ENCODE measurements at places on chromosomes 6 and 20.

DNA sequence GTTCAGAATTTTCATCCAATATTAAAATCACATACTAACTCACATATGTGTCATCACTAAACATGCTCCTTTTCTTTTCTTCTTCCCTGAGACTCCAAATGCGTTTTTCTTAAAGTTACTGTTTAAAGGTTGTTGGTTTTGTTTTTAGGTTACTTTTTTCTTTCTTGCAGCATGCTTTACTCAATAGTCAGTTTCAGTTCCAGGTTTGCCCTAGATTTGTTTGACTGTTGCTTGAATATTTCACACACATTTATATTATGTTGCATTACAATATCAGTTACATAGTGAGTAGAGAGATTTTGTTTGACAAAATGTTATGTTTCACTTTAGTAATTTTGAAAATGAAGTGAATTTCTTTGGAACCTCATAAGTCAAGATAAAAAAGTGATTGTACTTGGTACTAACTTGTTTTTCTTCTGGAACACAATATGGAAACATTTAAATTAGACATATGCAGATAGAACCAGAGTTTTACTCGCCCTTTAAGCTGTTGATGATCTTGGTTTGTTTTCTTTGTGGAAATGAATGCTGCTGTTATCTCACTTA, 27.3 kb downstream of the FNDC1 start:
- no peak for DNase-seq

DNA sequence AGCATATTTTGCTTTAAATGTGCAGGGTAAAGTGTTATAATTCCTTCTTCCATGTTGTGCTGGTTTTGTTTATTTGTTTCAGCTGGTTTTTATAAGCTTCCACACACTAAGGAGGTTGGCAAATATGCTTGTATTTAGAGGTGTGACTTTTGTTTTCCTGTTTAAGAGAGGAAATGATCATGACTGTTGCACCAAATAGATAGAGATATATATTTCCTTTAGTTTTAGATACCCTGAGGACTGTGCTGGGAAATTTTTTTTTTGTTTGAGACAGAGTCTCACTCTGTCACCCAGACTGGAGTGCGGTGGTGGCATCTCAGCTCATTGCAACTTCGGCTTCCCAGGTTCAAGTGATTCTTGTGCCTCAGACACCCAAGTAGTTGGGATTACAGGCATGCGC, 5.8 kb downstream of the TBPL1 start:
- no peak for DNase-seq

DNA sequence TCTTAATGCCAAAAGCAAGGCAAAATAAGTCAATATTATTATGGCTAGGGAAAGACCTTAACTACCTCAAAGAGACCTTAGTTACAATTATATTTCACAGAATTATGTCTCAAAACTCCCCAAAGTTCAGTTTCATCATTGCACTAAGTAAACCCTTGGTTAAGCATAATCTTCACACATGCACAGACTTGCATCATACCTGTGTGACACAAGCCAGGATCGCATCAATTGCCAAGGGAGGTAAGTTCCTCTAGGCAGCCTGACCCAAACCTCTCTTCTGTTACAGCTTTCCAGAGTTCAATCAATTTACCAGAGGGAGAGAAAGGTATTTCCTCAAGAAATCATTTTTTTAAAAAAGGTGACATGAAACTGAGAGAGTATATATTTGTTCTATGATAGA, 31.9 kb upstream of the PRSS35 start:
- no peak for DNase-seq

DNA sequence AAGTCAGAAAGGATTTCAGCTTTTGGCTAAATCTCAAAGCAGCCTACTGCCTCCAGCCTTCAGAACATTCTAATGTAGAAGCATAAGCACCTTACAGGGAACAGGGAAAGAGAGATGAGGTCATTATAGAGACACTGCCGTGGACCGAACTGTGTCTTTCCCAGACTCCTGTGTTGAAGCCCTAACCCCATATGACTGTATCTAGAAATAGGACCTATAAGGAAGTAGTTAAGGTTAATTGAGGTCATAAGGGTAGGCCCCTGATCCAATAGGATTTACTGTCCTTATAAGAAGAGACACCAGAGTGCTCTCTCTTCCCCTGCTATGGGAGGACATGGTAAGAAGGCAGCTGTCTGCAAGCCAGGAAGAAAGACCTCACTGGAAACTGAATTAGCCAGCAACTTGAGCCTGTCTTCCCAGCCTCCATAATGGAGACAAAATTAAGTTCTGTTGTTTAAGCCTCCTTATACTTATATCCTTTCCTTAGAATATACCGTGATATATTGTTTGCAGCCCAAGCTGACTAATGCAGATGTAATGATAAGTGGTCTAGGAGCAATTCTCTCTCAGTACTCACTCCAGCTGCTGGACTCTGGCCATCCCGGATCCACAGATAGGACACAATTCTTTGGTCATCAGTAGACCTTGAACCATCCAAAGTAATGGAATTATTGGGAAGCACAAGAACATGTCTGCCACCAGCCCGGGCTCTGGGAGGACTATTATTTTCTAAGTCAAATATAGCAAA, 71.4 kb downstream of the ALDH5A1 start:
- no peak for DNase-seq

DNA sequence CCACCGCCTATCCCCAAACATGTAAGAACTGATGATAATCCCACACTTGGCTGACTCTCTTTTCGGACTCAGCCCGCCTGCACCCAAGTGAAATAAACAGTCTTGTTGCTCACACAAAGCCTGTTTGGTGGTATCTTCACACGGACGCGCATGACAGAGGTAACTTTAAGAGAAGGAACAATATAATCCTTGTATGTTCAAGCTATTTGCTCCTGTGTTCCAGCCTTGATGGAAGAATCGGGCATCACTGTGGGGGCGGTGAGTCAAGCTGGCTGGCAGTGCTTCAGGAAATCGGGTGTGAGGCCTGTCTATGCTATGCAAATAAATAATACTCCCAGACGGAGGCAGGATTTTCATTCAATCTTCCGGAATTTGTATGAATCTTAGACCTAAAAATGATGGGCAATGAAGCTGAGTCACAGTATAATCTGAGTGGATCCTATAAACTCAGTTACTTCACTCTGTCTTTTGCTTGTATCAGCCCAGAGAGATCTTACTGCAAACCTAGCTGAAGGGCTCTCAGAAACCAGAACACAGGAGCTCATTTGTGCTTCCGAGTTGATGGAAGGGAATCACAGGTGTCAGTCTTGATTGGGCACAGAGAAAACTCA, 45.2 kb upstream of the NT5E start:
- no peak for DNase-seq

DNA sequence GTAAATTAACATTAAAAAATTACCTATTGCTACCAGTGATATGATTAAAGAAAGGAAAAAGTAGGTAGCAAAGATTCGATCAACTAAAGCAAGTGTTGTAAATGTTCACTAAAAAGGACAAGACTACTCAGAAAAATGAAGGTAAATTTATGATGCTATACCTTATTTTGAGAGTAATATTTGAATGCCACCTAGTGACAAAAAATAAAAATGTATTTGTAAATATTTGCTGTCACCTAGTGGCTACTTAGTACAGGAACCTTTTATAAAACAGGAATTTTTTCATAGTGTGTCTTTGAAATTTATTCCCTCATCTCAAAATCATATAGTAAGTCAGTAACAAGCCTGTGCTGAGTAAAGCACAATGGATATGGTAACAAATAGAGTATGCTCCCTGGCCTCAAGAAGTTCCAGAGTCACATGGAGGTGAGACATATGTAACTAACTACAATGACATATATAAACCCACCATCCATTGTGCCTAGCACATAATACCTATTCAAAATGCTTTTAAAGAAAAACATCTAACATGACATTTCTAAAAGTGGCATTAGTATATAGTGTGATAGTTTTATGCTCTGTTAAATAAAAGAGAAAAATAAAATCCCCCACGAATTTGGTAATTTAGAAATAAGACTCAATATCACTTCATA, 193.1 kb upstream of the SIM1 start:
- DNase-seq: no peak

DNA sequence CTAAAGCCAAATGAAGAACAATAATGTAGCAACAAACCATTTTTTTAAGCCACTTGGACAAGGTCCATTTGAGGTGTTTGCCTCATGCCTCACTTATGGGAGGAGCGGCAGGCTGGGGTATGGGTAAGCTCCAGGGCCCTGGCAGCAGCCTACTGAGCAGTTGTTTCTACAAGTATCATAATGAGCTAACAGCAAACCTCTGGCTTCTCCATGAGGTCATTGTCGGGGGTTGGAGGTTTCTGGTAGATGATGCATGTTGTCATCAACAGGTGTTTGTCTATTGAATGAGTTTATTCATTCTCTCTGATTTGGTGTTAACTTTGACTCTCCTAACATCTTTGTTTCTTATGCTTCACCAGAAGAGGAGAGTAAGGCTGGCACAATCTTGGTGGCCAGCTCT, 150.7 kb downstream of the TBC1D7 start:
- DNase-seq: no peak

DNA sequence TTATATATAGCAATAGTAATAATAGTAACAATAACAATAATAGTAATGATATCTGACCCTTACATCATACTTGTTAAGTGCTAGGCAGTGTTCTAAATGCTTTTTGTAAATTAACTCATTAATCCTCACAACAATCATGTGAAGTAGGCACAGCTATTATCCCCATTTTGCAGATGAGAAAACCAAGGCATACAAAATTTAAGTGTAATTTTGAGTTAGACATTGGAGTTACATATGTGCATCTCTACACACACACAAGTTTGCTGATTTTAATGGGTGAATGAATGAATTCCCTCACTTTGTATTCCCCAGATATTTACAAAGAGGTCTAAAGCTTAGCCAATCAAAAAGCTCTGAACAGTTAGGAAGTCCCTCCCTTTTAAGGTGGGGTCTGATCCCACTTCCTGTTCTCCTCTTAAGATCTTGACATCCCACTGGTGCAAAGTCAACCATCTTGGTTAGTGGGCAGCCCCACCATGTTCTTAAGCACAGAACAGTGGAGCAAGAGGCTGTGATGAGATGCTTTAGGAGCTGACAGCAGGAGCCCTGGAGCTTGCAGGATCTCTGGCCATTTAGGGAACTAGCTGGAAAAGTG, 85.3 kb upstream of the FOXP4 start:
- DNase-seq: no peak

DNA sequence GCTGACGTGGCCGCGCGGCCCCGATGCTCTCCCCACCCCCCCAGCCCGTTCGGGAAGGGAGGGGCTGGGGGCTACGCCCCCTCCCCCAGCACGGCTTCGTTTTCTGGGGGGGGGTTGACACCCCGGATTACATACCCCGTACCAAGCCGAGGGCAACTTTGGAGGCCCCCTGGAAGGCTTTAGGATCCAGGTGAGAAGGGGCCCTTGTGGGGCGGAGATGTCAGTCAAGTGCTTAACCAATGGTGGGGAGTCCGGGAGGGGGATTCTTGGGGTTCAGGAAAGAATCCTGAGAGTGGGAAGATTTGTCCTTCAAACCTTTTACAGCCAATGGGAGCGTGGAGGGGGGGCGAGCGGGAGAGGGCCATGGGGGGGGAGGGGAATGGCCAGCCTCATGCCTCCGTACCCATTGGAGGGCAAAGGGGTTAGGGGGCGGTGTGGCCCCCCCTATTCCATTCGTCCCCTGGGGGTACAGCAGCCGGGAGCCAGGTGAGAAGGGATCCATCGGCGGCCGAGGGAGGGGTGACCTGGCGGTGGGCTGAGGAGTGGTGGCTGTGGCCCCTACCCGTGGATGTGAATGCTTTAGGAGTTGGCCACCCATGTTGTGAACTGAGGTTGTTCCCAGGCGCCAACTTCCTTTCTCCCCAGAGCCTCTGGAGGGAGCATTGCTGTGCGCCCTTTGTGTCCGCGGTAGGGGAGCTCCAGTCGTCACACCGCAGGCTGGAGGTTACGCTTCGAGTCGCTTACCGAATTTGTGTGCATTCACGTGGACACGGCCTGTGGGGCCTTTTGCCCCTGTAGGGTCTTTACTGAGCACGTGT, 682 bp downstream of the BRD2 start:
- peak; percentile 28 for DNase-seq

GRCh38 chr20:24799971-24800580, 149.0 kb upstream of the CST7 start:
- DNase-seq: no peak

- no peak for DNase-seq
These were observed 469.7 kb downstream of the PKHD1 start for GRCh38 chr6:51617751-51618150.

- DNase-seq: no peak
These were observed 254.5 kb downstream of the TMEM242 start for GRCh38 chr6:157068691-157069324.

DNA sequence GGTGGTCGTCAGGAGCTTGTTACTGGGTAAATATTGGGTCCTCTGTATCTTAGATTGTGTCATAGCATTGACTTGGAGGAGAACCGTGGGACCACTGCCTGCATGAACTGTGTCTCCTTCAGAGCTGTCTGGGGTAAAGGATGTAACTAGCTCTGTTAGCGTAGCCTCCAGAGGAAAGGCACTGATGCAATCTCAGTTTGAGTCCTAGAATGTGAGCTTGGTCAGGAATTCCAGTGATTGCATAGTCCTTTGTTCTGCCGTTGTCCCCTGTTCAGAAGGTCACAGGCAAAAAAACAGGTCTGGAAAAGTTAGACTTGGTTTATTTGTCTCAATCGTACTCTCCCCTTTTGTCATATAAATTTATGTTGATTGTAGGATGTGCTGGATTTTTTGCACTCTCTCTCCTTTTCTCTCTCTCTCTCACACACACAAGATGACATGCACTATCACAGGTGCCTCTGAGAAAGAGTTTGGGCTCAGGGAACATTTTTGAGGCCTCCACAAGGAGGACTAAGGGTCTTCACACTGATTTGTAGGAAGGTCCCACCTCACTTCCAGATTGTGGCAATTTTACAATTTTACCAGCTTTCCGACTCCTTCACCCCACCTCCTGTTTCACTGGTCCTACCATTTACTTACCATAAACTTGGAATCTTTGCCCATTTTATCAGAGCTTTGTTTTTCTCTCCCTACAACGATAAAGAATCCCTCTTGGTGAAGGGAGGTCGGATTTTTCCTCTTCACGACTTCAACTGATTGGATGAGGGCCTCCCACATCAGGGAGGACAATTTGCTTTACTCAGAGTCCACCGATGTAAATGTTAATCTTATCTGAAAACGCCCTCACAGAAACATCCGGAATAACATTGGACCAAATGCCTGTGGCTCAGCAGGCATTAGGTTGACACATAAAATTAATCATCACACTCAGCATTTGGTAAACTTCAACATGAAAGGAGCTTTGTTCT, 7.0 kb upstream of the DACT2 start:
- no peak for DNase-seq
